ENCODE measurements at places on chromosomes 6 and 20.

DNA sequence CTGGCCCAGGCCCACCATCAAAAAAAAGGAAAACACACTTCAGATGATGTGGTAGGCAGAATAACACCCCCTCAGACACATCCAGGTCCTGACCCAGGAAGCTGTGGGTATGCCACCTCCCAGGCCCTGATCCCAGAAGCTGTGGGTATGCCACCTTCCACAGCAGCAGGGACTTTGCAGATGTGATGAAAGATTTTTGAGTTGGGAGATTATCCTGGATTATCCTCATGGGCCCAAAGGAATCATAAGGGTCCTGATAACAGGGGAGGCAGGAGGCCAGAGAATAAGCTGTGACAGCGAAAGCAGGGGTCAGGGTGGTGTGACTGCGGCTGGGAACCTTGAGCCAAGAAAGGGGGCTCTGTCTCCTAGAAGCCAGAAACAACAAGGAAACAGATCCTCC, 55.0 kb downstream of the BMP7 start:
- no peak for DNase-seq

GRCh38 chr6:124294574-124295200, 491.0 kb downstream of the NKAIN2 start:
- no peak for DNase-seq

GRCh38 chr6:139303185-139303584, 11.4 kb upstream of the TXLNB start:
- DNase-seq = no peak

- DNase-seq = no peak
Measured at GRCh38 chr6:14288910-14289309, 171.3 kb downstream of the CD83 start.

DNA sequence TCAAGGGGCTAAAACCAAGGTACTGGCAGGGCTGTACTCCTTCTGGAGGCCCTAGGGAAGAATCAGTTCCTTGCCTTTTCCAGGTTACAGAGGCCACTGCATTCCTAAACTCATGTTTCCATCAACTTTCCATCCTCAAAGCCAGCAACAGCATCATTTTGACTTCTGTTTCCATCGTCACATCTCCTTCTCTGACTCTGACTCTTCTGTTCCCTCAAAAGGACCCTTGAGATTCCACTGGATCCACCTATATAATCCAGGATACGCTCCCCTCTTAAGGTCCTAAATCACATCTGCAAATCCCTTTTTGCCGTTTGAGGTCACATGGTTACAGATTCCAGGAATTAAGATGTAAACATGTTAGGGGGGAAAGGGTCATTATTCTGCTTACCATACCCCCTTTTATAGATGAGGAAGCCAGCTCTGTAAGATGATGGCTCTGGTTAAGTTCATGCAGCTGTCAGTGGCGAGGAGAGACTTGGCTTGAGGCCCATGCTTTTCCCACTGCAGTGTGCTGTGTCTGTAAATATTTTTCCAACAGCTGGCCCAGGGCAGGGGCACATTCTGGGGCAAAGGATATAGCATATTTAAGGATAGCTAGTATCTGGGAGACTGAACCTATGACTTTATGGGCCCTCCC, 114.6 kb downstream of the TNFRSF21 start:
- no peak for DNase-seq

DNA sequence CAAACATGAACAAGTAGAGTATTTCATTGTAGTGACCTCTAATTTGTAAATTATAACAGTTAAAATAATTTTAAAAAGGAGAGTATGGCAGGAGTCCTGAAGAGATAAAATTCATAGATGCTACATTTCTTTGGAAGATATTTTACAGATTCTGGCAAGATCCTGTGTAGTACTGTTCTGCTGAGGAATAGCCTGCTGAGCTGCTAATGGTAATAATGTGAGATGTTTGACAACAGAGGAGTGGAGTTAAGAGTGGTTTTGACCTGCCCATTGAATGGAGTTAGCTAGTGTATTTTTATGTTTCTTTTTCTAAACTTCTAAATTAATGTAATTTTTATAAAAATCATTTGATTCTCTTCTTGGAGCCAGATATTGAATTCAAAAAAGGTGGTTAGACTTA, 11.8 kb downstream of the CLVS2 start:
- DNase-seq = no peak

GRCh38 chr6:138454981-138455706, 44.1 kb downstream of the NHSL1 start:
- no peak for DNase-seq

DNA sequence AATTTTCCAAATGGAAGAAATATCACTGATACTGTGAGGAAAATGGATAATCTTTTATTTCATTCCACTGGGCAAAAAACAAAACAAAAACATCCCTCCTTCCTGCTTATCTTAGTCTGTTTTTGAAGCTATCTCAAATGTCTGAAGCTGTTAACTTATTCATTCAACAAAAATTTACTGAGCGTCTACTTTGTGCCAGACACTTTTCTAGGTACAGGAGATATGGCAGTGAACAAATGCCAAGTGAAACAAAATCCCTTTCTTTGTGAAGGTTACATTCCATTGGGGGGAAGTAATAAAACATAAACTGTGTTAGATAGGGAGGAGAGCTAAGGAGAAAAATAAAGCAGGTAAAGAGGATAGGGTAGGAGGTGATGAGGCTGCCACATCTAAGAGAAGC, 47.5 kb downstream of the TNFRSF21 start:
- no peak for DNase-seq

- DNase-seq = no peak
Measured at GRCh38 chr6:36444470-36444869, 1.7 kb downstream of the KCTD20 start.

DNA sequence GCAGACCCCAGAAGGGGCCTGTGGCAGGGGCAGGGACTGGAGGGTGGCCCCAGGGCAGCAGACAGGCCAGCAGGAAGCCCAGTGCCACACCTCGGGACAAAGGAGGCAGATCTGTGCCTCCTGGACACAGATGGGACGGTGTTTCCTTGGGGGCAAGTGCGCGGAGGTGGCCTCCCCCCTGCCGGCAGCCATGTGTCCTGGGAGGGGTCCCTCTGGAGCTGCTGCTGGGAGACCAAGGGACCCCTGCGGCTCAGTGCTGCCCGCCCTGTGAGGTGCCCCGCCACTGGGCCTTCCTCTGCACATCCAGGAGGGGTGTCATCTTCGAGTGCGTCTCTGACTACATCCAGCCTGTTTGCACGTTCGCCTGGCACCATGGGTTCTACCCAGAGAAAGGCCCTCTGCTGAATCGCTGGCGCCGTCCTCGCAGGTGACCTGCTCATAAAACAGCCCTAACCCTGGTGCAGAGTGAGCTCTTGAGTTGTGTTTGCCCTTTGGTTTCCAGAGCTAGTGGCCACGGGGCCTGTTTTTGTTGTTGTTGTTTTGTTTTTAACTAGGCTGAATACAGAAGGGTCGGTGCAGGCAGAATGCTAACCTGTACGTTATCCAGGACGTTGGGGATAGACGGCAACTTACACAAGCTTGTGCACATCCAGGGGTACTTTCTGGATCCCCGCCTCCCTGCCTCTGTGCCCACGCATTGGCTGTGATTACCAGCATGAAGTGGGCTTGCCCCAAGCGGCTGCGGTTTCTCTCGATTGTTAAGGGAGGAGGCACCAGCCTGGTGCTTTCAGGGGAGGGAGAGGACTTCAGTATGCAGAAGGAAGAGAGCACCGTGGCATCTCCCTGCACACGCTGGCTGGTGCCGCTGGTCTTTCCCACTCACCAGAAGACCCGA, 1.3 kb upstream of the KCNQ2 start:
- DNase-seq = no peak

GRCh38 chr20:38890497-38890818, 35.8 kb upstream of the FAM83D start:
- DNase-seq = no peak

GRCh38 chr6:35190306-35190705, 23.4 kb upstream of the SCUBE3 start:
- DNase-seq = no peak

DNA sequence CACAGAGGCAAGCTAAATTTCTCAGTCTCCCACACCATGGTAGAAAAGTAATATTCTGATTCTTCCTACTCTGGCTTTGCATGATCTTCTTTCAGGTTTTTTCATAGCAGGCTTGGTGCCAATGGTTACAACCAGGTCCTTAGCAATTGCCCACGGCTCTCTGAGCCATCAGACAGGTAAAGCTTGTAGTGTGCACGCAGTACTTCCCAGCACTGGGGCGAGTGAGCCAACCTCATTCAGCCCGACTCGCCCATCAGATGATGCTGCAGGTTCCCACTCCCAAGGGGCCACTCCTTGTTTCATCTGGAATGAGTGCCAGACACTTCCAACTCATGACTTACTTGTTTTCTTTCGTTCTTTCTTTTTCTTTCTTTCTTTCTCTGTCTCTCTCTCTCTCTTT, 78.3 kb downstream of the PERP start:
- DNase-seq = no peak

DNA sequence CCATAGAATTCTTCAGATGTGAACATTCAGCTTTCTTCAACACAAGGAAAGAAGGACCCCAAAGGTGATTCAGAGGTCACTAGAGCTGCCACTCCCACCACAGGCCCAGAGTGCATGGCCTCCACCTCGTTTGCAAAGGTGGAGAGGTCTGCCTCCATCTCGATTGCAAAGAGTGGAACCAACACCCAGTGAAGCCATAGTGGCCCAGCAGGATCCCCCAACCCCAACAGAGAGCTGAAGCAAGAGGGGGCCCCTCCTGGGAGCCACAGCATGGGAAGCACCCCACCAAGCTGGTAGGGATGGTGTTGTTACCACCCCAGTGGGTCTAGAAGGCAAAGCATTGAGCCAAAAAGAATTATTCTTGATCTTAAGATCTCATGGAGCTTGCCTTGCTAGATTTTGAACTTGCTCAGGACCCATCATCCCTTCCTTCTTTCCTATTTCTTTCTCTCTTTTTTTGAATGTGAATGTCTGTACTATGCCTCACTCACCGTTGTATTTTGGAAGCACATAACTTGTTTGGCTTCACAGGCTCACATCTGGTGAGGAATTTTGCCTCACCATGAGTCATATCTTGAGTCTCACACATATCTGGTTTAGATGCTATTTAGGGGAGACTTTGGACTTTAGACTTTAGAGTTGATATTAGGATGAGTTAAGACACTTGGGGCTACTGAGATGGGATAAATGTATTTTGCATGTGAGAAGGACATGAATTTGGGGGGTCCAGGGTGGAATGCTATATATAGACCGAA, 119.2 kb downstream of the ANKRD60 start:
- DNase-seq = no peak

DNA sequence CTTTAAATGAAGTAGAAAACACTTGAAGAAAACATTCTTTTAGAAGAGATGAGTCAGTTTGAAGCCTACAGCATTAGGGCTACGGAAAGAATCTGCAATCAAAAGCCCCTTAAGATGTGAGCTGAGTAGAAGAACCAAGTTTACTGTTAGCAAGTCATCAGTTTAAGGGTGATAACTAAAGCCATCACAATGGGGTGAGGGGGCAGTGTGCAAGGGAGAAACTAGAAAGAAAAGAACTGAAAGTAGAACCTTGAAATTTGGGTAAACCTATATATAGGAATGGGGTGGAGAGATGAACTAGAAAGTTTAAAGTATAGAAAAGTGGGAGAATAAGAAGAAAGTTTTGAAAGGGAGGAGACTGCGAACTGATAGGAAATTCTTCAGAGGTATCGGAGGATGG, 212.9 kb downstream of the COL19A1 start:
- DNase-seq = no peak
